ENCODE measurements at places on chromosomes 2 and 18. TPM values are rescaled to one million over a fixed set of nuclear protein-coding genes. Genes with fewer than 3 reads are reported as not detected.
A peak's percentile ranks its signal among the peaks of the same experiment; 100 is the strongest.

DNA sequence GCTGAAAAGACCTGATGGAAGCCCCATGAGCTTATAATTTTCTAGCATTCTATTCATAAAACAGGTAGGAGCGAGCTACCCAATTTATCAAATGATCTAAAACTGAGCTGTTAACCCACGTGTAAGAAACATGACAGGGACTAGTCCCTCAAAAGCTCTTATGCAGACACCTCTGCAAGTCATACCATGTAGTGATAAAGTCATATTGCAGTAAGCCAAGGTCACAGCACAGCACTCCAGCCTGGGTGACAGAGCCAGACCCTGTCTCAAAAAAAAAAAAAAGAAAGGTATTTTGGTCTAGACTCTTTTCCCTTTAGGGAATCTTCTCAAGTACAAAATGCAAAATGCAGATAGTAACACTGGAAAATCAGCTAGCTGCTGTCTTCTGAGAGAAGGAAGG is 58.9 kb upstream of the ARL5A start:
- no peak for DNase-seq

EN1 gene
- 8.4 TPM for total RNA-seq

CAPN14 gene
- total RNA-seq: 0.97 TPM

CDH20 gene
- total RNA-seq: 4.1 TPM

DNA sequence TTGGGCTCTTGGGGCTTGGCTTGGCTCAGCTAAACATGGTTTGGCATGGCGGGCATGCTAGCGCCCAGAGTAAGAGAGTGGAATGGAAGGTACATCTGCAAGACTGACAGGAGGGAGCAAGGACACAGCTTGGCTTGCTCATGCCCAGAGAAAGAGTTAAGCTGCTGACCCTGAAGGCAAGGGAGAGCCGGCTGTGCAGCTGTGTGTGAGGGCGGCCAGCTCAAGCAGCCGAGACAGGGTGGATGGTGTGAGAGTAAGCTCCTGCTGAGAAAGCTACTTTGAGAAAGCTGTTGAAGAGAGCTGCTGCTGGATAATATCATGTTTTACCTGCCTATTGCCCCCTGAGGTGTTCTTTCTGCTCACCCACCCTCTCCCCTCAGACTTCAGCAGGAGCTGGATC is 135.6 kb downstream of the CCBE1 start:
- no peak for DNase-seq

UGT1A9 gene
- total RNA-seq: not detected

SF3B6 gene
- 101 TPM for total RNA-seq

- DNase-seq: no peak
Measured at GRCh38 chr2:233152541-233152940, 92.4 kb downstream of the INPP5D start.

- no peak for DNase-seq
Measured at GRCh38 chr18:75029481-75029880, 179.5 kb downstream of the PTGR3 start.

DNA sequence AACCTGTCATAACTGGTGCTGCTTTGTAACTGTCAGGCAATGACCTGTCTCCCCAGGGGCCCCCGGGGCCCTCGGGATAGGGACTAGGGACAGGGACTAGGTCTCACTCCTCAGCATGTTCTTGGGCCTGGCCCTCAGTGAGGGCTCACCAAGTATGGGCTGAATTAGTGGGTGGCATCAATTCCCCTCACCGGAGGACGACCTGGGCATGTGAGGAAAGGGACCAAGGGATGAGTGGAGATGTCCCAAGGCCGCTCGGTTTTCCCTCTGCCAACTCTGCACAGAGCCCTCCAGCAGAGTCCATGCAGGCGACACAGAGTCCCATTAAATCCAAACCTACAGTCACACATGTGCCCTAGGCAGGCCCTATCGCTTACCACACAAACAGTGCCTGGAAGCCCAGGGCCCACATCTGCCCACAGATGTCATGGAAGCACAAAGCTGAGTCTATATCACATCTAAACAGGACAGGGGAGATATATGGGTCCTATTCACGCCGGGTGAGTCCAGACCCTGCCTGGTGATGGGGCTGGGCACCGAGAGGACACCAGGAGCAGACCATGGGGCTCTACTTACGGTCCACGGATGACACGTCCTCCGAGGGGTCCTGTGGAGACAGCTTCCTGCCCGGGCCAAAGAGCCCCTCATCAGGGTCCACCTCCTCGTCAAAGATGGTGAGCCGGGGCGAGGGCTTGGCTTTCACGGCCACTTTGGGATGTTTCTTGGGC is 26.6 kb downstream of the HS1BP3 start:
- DNase-seq: peak; percentile 59

SERPINB7 gene
- 214 TPM for total RNA-seq

XIRP2 gene
- not detected for total RNA-seq

IL18R1 gene
- 1.1 TPM for total RNA-seq

- DNase-seq: no peak
Measured at GRCh38 chr2:132478461-132479105, 62.0 kb downstream of the GPR39 start.

PXDN gene
- 9.4 TPM for total RNA-seq

GKN2 gene
- total RNA-seq: not detected

GRCh38 chr2:134706587-134707329 is 12.0 kb downstream of the TMEM163 start:
- DNase-seq: no peak

- DNase-seq: no peak
Measured at GRCh38 chr2:23542230-23542789, 157.3 kb downstream of the KLHL29 start.

GRCh38 chr18:42078711-42079110 is 123.7 kb downstream of the PIK3C3 start:
- DNase-seq: no peak

REG1B gene
- not detected for total RNA-seq

- DNase-seq: no peak
Measured at GRCh38 chr2:144462266-144462665, 57.7 kb downstream of the ZEB2 start.

DSC2 gene
- total RNA-seq: 33.7 TPM

NCKAP5 gene
- 6.4 TPM for total RNA-seq

DNA sequence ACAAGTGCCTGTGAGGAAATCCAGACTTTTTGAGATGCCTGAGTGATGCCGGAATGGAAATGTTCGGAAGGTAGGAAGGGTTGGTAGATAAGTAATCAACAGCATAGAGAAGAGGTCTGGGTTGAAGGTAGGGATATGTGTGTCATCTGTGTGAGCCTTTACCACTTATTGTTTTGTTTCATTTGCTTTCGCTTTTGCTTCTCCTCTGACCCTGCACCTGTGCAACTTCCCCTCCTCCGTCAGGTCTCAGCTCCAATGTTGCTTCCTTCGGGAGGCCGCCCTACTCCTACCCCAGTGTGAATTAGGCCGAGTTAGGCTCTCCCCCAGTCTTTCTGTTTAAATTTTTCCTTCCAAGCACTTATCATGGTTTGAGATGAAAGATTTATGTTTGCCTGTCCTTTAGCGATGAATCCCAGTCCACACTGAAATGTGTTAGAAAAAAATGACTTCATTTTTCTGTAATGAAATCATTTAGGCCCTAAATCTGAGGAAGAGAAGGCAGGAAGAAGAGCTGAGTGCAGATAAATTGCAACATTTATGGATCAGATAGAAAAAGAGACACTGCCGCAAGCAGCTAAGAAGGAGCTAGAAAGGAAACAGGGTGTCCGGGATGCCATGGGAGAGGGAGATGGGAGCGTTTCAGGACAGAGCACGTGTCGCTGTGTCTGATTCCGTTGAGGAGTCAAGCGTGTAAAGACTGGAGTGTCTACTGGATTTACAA is 139.6 kb upstream of the PELI1 start:
- no peak for DNase-seq

- no peak for DNase-seq
Measured at GRCh38 chr2:128564131-128564530, 245.5 kb upstream of the HS6ST1 start.

GRCh38 chr2:58186501-58186900 is 54.6 kb downstream of the FANCL start:
- no peak for DNase-seq

- no peak for DNase-seq
Measured at GRCh38 chr2:237625216-237625705, 2.1 kb upstream of the LRRFIP1 start.

- DNase-seq: no peak
Measured at GRCh38 chr2:179049546-179050311, at the start of gene CCDC141. Gene CCDC141, minus strand, starts transcription at chr2:179050137. Its CDS starts 196 bp downstream, at chr2:179049941.

GRCh38 chr18:35983818-35984217 is 11.3 kb downstream of the RMP24 start:
- no peak for DNase-seq

- no peak for DNase-seq
Measured at GRCh38 chr2:130737592-130737991, 8.7 kb downstream of the GPR148 start.

- no peak for DNase-seq
Measured at GRCh38 chr18:60295674-60296073, 76.9 kb downstream of the MC4R start.

PASK gene
- 9.8 TPM for total RNA-seq

MAP3K20 gene
- total RNA-seq: 30.5 TPM

DNA sequence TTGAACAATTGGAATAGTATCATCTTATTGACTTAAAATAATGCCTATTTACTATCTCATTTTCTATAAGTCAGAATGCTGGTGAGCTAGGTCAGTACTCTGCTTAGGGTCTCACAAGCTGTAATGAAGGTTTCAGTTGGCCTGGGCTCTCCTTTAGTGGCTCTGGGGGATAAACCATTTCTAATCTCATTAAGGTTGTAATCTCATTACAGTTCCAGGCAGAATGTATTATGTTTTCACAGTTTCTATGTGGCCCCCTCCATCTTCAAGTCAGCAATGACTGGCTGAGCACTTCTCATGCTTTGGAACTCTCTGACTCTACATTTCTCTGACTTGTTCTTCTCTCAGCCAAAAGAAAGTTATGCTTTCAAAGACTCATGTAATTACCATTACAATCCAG is 163.1 kb downstream of the CCDC178 start:
- DNase-seq: no peak

DNA sequence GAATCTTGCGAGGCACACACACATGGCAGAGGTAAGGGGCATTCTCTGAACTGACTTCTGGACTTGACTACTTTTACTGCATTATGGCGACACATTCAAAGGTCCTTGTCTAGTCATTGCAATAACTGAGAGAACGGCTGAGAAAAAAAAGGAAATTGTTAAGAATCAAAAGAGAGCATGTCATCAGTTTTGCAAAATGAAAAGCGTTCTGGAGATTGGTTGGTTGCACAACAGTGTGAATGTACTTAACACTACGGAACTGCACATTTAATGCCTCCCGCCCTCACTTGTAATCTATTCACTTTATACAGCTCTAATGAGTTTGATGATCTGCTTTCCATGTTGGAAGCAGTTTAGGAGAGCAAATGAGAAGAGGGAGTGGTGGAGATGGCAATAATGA is 68.5 kb upstream of the NFU1 start:
- DNase-seq: no peak

DNA sequence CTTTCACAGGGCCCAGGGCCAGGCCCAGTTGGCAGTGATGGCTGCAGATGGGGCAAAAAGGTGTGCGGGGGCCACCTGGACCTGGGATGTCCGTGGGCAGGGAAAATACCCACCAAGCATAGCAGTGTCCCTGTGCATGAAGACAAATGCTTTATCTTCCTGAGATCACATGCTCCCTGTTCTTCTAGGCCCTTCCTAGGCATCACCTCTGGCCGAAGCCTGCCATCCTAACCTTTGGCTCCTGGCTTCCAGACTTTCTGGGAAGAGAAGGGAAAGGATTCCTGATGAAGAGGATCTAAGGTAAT is 105.0 kb upstream of the SMAD2 start:
- no peak for DNase-seq

DPP4 gene
- 3.6 TPM for total RNA-seq

GRCh38 chr2:179435000-179435399 is 170.4 kb upstream of the SESTD1 start:
- DNase-seq: no peak

DNA sequence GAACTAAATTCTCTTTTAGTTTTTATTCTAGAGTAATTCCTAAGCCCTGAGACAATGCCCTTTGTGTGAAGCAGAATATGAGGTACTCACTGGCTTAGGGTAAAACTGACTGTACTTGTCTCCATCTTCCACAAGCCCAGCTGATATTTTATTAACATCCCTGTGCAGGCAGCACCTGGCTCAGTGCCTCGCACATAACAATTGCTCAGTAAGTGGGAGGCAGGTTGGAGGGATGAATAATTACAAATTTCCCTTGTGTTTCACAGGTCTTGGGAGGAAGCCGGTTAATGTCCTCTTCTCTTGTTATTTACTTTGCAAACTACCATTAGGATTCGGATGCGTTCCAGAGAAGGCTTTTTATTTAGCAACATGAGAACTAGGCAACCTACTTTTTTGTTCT is 249.8 kb upstream of the FSHR start:
- DNase-seq: no peak

- no peak for DNase-seq
Measured at GRCh38 chr2:26477126-26477910, 606 bp downstream of the OTOF start.
